ENCODE measurements at places on chromosomes 5 and 9.

DNA sequence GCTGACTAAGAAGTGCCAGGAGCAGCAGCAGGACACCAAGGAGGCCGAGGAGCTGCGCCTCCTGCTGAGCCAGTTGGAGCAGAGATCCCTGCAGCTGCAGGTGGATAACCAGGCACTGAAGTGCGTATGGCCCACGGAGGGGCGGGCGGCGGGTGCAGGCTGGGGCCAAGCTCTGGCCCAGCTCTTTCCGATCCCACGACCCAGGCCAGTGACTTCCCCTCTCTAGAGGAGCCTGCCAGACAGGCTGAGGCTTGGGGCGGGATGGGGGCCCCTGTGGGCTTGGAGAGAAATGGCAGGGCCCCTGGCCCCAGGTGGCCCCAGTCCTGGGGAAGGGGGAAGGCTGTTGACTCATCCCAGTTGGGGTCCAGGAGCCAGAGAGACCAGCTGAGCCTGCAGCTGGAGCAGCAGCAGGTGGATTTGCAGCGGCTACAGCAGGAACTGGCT is 3.6 kb downstream of the PTRH1 start:
- DNase-seq = no peak

DNA sequence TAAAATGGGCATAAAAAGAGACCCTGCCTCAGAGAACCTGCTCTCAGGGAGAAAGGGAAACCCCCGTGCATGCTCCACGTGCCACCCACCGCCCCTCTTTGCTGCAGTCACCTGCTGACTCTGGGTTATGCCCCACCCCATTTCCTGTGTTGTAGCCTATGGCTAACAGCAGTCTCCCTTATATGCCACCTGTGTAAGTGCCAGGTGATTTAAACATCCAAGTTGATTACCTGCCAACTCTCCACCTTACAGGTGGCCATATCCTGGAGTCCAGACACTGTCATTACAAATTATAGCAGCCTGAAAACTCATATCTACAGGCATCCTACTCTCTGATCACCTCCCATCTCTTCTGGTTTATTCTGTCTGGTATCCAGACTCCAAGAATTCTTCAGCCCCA is 242.6 kb downstream of the HSPA4 start:
- DNase-seq = no peak

DNA sequence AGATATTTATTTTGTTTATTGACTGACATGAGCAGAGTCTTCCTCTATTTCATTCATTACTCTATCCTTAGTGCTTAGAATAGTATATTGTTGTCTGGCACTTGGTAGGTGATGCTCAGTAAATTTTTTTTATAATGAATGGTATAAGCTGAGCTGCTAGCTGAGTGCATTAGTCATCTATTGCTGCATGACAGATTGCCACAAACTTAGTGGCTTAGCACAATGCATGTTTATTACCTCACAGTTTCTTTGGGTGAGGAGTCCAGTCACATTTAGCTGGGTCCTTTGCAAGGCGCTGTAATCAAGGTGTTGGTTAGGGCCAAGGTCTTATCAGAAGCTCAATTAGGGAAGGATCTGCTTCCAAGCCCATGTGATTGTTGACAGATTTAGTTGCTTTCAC is 23.1 kb downstream of the SMAD5 start:
- DNase-seq = no peak

GRCh38 chr9:31608881-31609280 is 775.6 kb upstream of the ACO1 start:
- DNase-seq = no peak

All from AG09309 (cell line).